ENCODE measurements at places on chromosomes 5 and 9. TPM values are rescaled to one million over a fixed set of nuclear protein-coding genes. Genes with fewer than 3 reads are reported as not detected.

SEMA4D gene
- 53.9 TPM for total RNA-seq

SH3GLB2 gene
- total RNA-seq = 49.0 TPM

LMBRD2 gene
- 3.8 TPM for total RNA-seq

DNA sequence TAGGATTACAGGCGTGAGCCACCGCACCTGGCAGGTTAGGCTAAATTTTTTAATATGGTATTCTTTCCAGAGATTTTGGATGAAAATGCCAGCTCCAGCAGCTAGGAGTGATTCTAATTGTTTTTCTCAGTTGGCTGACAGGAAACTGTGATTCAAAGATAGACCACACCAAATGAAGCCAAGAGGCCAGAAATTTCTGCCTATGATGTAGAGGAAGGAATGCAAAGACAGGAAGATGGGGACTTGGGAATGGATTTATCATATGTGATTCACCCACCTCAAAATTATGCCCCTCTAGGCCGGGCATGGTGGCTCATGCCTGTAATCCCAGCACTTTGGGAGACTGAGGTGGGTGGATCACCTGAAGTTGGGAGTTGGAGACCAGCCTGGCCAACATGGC lies 53.3 kb downstream of the UGCG start:
- no peak for DNase-seq

DNA sequence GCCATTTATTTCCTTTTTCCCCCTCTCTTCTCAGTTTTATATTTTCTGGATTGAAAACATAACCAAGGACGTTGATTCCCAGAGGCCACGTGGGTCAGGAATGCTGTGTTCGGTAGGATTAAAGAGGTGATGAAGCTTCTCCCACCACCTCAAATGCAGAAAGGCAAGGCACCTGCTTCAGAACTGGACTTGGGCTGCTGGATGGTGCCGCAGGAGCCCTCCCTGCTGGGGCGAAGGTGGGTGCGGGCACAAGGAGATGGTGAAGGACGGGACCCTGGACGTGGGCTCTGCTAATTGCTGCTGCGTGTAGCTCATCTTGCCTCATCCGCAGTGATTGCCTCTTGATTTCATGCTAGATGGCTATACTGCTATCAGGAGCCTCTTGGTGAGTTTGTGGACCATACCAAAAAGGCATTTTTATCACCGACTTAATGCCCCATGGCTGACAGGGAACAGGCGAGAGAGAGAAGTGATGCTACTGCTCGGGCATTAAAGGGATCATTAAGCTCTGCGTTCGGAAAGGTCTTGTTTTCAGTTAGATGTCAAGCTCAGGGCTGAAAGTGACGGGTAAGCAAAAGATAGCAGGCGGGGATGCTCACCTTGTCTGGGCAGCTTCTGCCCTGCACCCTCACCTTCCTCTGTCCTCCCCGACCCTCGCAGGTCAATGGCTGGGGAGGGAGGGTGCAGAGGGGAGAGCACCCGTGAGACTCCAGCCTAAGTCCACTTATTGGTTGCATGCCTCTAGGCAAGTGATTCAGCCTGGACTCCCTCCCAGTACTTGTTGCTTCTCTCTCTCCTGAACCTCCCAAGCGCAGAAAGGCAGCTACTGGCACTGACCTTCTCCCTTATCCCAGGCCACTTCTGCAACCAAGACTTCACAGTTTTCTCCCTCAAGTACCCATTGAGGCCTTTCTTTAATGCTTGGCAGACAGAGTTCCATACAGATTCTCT lies 71.6 kb upstream of the FSTL4 start:
- no peak for DNase-seq

GRCh38 chr5:132237670-132238069 lies 10.0 kb upstream of the P4HA2 start:
- DNase-seq = no peak
